ENCODE measurements at places on chromosomes 6 and 20. TPM values are rescaled to one million over a fixed set of nuclear protein-coding genes. Genes with fewer than 3 reads are reported as not detected.

Gene CDSN
- total RNA-seq: not detected

Gene ANKRD66
- total RNA-seq: not detected

Gene MCHR2
- not detected for total RNA-seq

Gene TMEM239
- total RNA-seq: not detected

Gene PSMB9
- 212 TPM for total RNA-seq

GRCh38 chr6:13290335-13290734 is 38.0 kb downstream of the TBC1D7 start:
- H3K27me3 ChIP-seq: no peaks in the 10 kb centered on the region
- H3K4me1 ChIP-seq: peaks cover 4% of the 10 kb centered on the region
- H3K27ac ChIP-seq: no peak overlapping the region

Data from natural killer cell treated with Interleukin-12 subunit alpha and Interleukin-12 subunit beta and Interleukin-15 and Interleukin-18, amount 100 ng/mL, for 72 hours (primary cell).